ENCODE measurements at places on chromosomes 13 and 19.

DNA sequence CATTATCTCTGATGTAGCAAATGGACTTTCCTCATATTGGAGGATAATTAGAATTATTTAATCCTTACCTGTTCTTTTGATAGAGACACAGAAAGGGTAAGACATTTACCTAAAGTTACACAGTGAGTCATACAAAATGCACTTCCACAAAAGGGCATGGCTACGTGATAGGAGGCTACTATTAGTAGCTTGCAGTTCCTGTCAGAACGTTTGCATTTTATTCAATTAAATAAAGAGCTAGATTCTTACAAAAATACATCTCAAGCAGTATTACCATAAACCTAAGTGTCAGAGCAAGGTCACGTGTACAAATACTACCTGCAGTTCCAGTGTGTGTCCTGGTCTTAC is 120.6 kb downstream of the ESD start:
- no peak for DNase-seq

- no peak for DNase-seq
Observed at GRCh38 chr19:29545866-29546582, 20.2 kb downstream of the VSTM2B start.

GRCh38 chr13:33509642-33510229 is 224.2 kb upstream of the STARD13 start:
- DNase-seq: no peak

GRCh38 chr13:78827471-78827870 is 168.5 kb upstream of the OBI1 start:
- no peak for DNase-seq

GRCh38 chr13:26457212-26457611 is 100.3 kb upstream of the WASF3 start:
- no peak for DNase-seq

- DNase-seq: no peak
Observed at GRCh38 chr13:60969656-60970055, 446.0 kb downstream of the PCDH20 start.

- DNase-seq: no peak
Observed at GRCh38 chr19:19546751-19547162, 8.7 kb downstream of the CILP2 start.

DNA sequence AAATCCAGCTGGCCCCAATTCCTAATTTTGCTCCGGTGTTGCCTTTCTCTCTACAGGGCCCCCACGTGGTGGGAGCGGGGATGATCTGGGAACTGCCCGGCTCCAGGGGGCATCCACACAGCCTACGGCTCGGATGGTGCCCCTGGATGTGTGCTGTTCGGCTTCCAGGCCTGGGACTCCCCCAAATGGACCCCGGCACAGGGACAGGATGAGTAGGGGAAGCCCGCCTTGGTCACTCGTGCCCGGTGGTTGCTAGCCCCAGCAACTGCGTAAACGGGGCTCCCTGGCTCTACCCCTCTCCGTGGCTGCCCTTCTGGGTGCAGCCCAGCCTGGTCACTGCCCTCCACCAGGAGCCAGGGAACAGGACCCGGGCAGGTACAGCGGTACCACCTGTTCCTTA is 111.5 kb downstream of the TEX26 start:
- DNase-seq: no peak

DNA sequence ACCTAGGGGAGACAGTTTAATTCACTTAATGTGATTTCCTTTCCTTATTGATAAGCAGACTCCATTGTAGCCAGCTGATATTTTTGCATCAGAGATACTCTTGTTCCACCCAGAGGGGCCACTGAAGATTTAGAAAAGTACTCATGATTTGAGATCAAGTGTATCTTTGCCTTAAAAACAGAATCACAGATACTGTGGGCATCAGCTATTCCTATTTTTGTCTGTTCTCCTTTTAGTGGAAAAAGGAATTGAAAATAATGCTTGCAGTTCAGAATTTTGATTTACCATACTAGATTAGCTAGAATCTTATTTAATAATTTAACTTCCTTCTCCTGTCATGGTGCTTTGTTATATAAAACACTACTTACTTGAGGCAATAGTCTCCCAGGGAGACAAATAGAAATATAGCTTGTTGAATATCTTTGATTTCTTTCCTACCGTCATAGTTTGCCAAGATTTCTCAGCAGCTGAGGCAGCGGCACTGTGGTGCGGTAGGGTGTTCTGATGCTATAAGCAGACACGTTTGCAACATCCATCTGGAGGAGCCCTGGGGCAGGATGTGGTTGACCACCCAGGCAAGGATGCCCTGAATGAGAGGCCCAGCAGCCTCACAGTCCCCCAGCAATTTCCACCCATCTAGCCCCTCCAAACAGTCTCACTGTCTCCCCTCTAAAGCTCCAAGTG is 47.0 kb upstream of the RAP2A start:
- DNase-seq: no peak

DNA sequence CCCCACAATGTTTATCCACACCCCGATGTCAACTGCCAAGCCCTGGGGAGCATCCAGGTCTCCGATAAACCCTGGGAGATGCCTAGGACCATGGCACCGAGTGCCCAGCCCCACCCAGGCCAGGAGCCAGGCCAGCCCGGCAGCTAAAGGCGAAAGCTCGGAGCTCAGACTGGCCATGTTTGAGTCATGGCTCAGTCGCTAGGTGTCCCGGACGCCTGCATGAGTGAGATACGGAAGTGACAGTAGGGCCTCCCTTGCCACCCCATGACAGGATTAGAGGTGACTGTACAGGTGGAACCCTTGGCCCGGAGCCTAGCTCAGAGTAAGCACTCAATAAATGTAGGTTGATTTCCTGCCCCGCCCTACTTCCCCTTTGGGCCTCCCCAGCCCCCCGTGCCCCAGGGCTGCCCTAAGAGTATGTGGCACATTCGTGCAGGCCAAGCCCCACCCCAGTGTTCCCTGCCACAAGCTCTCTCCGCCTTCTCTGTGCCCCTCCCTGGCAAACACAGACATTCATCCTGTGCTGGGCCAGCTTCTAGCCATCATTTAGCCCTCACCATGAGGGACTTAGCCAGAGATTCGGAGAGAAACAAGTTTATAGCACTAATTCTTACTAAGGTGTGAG is 5.8 kb upstream of the TPM4 start:
- DNase-seq: no peak

DNA sequence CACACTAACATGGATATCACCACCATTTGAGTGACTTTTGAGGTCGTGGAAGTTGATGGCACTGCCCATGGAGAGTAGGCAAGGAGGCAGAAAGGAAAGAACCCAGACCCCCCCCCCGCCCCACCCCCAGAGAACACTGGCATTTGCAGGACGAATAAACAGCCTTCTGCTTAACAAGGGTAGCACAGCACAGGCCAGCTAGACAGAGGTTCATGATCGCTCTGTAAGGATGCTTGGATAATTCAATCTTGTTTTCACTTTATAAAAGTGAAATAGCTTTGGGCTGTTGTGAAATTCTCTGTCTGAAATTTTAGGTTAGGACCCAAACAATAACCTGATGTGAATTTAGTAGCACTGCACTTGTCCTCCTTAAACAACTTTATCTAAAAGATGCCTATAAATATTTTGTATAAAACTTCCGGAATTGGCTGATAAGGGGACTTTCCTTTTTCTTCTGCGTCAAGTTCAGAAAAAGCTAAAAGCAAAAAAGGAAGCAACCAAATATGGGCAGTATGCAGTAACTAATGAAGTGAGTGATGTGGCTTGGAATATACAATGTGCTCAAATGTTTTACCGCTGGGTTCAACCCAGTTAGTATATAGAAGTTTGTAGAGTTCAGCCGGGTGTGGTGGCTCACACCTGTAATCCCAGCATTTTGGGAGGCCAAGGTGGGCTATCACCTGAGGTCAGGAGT is 163.7 kb downstream of the SHISA2 start:
- DNase-seq: no peak
